CD4-positive, alpha-beta T cell treated with Interleukin-17A for 1 hour (primary cell): ENCODE measurements at places on chromosomes 3 and 15.

DNA sequence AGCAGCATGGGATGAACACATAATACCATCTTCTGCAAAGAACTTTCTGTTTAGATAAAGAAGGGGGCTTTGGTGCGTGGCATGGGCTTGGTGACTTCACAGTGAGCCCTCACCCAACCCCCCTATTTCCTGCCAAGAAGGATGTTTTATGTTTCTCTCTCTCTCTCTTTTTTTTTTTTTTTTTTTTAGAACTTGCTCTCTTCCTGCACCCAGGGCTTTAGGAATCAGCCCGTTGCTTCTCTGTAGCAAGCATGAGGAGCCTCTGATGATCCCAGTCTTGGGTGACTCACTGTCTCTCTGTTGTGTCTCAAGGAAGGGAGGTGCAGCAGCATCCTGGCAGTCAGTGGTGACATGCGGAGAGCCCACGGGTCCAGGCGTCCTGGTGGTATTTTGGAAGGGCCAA, 49.1 kb downstream of the CCK start:
- peak; percentile 46 for DNase-seq

DNA sequence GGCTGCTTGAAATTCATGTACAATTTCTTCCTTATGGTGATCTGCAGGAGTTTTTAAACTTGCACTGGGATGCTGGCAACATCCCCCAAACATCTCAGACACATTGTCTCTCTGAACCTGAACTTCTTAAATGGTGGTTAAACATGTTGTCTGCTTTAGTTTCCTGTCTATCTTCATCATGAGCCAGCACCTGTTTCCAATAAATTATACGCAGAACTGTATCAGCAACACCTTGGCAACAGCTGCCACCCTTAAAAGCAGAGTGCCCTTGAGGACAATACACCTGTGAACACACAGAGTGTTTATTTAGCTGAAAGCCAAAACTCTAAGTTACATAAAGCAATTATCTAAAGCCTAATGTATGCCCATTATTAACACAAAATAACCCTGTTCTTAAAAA, 242.9 kb downstream of the WNT5A start:
- no peak for DNase-seq

DNA sequence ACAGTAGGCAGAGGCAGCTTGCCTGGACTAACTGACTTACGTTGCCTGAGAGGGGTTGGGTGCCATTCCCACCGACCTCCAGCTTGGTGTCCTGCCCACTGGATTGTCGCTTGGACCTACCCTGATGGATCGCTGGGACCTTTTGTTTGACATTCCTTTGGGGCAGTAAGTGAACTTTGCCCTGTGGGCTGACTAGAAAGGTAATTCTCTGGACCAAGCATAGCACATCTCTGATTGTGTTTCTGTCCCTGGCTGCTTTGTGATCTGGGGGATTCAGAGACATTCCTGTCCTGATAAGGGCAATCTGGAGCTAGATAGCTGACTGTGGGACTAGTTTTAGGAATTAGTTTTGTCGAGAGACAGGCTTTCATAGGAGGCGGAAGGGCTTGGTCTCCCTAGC, 19.5 kb upstream of the IFT57 start:
- no peak for DNase-seq

DNA sequence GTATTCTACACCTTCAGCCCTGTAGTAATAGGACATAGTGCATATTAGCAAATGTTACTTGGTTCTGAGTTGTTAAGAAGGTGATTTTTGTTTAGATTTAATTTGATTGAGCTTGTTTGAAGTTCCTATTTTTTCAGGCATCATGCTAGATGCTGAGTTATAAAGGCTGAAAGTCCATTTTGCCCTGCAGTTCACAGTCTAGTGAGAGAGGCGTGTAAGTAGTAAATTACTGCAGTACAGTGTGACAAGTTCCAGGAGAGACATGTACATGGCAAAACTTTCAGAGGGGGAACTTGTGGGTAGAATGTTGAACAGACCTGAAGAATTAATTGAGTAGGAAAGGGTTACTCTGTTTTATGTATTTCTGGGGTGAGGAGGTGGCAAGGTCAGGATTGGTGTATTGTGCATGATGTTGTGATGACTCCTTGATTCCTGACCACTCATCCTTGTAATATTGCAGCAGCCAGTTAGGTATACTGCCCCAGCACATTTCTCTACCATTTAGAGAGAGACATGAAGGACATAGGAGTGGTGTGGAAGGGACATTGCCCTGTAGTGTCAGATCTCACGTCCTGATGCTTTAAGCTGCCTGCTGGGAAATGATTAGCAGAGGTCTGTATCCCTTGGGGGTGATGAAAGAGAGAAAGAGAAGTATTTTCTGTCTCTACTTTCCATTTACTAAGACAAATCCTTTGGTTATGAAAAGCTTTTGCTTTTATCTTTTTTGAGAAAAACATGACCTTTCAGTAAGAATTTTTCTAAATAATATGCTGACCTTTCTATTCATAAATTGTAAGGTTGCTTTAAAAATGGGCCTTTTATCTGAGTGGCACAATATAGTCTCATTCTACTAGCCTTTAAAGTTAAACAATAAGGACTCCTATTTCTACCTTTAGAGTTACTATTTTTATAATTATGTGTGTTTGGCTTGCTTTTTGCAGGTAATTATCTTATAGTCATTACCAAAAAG, 16.9 kb downstream of the SACM1L start:
- no peak for DNase-seq

- peak; percentile 29 for DNase-seq
These were observed 426 bp downstream of the CBLB start for GRCh38 chr3:105868431-105868741.

DNA sequence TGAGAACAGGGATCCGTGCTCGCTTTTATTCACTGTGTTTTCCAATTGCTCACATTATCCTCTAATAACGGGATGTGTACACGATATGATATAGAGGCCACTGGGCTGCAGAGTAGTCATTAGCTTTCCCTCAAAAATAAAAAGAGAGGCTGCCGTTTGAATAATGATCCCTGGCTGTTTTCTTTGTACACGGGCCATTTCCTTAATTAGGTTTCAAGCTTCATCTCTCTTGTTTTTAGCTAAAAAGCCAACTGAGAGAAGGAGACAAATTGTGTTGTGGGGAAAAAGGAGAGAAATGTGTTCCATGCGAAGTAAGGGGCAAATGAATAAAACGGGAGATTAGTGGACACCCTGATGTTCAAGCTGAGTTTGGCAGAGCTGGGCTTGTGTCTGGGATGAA, 174.2 kb downstream of the CACNA2D3 start:
- DNase-seq = no peak

GRCh38 chr3:27323087-27323570, 46.1 kb downstream of the NEK10 start:
- DNase-seq = no peak

- DNase-seq = no peak
These were observed 53.7 kb upstream of the MAGI1 start for GRCh38 chr3:66092175-66092995.

DNA sequence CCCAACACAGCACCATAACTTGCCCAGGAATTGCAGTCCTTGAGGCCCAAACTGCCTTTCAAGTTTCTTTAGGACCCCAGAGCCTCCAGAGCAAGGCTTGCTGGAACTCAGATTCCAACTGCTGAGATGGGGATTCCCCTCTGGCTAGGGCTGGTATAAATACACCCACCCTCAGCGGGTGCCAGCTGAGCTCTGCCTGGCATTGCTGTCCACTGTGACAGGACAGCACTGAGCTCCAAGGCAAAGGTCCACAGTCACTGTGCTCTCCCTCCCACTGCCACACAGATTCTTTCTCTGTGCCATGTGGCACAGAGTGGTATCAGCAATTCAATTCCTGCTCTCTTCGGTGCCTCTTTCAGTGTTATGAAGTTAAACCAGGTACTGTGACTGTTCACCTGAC, 304.2 kb upstream of the LMCD1 start:
- DNase-seq = no peak

- DNase-seq = no peak
These were observed 11.9 kb upstream of the RARB start for GRCh38 chr3:25416176-25416575.

DNA sequence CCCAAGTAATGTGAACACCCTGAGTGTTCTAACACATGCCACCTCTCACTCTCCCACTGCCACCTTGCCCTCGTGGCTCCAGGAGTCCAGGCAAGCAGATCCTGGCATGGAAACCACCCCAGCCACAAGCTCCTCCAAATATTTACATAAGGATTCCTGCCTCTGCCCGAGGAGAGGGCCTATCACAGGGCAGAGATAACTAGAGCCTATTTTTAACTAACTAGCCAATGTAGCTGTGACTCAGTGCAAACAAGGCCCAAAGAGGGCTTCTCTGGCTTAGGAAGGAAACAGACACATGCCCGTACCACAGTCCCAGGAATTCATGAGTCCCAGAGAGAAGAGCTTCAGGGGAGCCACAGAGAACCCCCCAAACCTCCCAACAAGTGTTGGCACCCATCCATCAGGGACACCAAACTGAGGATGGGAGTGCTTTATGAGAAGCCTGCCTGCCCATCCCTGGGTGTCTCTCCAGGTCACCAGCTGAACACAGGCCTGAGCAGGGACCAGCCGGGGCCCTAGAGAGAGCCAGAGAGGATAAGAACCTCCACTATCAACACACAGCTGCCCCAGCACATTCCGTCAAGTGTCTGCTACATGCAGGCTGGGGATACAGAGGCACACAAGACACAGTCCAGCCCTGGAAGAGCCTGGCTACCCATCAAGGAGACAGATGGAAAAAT, 9.2 kb downstream of the FYCO1 start:
- no peak for DNase-seq

- peak; percentile 89 for DNase-seq
These were observed at the start of gene CELF6 for GRCh38 chr15:72319985-72320671. CELF6 (minus strand) TSS chr15:72320157; CDS start chr15:72319874, 283 bp downstream.

DNA sequence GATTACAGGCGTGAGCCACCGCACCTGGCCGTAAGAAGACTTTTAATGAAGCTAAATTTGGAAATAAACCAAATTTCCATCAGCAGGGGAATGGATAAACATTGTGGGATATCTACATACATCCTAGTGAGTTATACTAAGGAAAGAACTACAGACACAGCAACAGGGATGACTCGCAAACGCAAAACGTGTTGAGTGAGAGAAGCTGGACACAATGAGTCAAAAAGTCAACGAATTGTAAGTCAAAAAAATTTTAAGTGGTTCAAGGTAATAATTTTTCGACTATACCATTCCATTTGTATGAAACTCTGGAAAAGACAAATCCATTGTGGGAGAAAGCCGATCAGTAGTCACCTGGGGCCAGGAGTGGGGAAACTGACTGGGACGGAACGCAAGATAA, 19.9 kb downstream of the PLA2G4F start:
- DNase-seq = no peak

- DNase-seq = no peak
These were observed 92.6 kb downstream of the LEKR1 start for GRCh38 chr3:156918746-156919145.

- DNase-seq = no peak
These were observed 209.7 kb downstream of the P3H2 start for GRCh38 chr3:189911001-189911400.

GRCh38 chr3:178498871-178499270, 37.4 kb upstream of the KCNMB2 start:
- no peak for DNase-seq

GRCh38 chr15:62509395-62509958, 344.4 kb upstream of the C2CD4B start:
- DNase-seq = no peak

DNA sequence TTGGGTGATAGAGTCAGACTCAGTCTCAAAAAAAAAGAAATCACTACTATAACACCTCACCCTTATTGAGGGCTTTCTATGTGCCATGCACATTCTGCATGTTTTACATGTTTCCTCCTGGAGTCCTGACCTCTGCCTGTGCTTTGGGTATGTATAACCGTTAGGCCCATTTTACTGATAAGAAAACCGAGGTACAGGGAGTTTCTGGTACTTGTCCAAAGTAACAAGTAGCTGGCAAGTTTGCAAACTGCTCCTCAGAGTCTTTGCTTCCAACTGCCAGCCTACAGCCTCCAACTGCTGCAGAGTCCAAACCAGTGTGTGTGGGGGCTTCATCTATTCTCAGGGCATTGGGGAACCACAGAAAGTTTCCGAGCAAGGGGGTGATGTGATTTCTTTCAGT, 3.7 kb upstream of the GNAI2 start:
- DNase-seq = no peak

DNA sequence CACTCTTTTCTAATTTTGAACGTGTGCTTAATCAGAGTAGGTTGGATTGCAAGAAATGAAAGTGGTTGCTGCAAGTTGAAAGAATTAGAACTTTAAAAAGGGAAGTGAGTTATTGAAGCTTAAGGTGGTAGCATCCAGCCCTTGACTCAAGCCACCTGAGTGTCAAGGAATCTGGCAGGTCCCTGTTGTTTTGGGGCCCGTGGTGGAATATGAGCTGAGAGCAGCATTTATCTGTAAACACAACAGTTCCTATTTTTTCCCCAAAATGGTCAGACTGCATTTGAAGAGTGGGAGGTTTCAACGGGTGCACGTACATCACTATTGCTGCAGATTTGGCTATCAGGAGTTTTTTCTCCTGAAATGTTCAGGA, 1.7 kb downstream of the ITPR1 start:
- no peak for DNase-seq

DNA sequence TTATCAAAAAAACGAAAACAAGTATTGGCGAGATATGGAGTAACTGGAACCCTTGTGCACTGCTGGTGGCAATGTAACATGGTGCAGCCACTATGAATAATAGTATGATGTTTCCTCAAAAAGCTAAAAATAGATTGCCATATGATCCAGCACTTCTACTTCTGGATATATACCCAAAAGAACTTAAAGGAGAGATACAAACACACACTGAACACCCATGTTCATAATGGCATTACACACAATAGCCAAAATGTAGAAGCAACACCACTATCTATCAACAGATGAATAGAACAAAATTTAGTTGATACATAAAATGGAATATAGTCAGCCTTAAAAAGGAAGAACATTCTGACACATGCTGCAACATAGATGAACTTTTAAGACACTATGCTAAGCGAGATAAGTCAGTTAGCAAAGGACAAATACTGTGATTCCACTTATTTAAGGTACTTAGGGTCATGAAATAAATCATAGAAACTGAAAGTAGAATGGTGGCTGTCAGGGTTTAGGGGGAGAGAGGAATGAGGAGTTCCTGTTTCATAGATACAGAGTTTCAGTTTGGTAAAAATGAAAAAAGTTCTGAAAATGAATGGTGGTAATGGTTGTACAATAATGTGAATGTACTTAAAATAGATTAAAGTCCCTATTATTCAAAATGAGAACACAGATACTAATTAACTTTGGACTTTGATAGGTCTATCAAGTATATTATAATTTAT, 59.4 kb upstream of the IMPG2 start:
- peak; percentile 49 for DNase-seq

GRCh38 chr15:101042320-101042719, 123.2 kb downstream of the LRRK1 start:
- no peak for DNase-seq
